ENCODE measurements at places on chromosomes 12 and 14.

DNA sequence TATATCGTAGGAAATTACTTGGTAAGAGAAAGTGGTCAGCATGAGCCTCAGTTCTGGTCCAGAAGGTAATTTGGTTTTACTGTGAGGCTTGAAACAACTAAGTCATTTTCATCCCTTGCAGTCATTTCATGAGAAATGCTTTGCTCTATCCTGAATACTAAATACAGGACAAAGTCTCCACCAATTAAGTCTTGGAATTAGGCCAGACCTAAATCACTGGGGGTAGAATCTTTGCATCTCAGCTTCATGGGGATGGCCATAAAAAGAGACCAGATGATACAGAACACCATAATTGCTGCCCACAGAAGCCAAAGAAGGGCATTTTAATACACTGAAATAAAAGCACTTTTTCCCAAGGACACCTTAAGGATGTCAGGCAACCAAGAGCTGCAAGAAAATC, 277.9 kb upstream of the DCN start:
- DNase-seq, result no peak

DNA sequence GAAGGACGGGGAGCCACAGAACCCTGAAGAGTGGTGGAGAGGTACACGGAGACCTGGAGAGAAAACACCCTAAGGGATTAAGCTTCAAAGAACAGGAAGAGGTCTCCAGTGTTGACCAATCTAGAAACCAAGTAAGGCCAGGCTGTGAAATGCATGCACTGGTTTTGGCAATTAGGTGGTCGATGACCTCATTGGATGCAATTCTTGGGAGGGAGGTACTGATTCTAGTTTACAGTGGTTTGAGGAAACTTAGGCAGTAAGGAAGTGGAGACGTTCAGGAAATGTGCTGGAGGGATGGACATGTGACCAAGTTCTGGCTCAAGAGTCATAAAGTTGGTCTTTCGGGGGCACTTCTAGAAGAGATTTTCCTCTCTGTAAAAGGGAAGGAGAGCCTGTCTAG, 91.3 kb upstream of the CEP83 start:
- DNase-seq, result no peak

DNA sequence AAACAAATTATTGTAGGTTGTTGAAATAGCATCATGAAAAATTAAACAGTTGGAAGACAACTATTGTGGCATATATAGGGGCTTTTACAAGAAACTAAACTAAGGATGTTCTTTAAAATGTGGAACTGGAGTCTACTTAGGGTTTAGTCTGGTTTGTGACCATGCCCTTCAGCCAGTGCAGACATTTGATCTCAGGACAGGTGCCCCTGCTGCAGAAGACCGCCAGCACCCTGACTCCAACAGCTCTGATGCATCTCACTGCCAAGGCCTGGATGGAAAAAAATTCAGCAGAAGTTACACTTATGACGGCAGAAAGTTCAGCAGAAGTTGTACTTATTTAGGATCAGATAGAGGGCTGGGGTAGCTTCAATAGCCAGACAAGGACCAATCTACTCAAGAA, 51.5 kb downstream of the TMEM117 start:
- DNase-seq, result no peak

GRCh38 chr12:66340131-66340530, 37.8 kb downstream of the HELB start:
- no peak for DNase-seq

- DNase-seq, result no peak
Observed at GRCh38 chr12:98793121-98793520, 148.0 kb downstream of the APAF1 start.

DNA sequence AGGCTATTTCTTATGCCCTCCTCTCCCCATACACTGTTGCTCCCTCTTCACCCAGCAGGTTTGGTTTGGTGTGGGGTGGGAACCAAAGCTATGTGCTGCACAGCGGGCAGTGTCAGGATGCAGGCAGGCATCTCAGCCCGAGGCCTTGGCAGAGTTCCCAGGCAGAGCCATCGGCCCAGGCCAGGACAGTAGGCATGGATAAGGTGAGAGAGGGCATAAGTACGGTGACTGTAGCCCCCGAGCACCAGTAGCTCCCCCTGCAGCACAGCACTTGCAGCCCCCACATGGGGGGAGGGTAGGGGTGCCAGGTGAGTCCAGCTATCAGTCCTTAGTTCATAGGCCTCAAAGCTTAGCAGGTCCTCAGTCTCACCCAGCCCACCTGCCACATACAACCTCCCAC, 7.2 kb downstream of the KLHL33 start:
- DNase-seq, result no peak

DNA sequence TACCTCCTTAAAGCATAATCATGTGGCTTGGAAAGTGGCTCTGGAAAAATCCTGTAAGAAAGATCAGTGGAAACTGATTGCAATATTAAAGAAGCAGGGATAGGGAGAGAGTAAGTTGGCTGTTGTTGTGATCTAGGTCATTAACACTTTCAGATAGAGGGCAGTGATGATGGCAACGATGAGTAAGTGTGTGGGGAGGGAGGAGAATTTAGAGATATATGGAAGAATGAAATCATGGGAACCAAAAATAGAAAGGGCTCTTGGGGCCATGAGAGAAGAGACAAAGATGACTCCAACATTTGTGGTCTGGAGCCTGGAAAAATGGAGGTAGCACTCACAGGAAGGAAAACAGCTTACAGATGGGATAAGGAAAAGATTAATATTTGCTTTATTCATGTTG, 23.3 kb downstream of the SNRPF start:
- no peak for DNase-seq

DNA sequence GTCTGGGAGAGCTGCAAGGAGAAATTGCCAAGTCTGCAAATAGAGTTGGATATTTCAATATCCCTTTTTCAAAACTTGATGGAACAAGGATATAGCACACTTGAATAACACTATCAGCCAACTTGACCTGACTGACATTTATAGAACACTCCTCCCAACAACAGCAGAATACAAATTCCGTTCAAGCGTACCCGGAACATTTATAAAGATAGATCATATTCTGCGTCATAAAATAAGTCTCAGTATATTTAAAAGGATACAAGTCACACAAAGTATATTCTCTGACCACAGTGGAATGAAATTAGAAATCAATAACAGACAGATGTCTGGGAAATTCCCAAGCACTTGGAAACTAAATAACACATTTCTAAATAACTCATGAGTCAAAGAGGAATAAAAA, 29.0 kb upstream of the MEG3 start:
- DNase-seq, result no peak

DNA sequence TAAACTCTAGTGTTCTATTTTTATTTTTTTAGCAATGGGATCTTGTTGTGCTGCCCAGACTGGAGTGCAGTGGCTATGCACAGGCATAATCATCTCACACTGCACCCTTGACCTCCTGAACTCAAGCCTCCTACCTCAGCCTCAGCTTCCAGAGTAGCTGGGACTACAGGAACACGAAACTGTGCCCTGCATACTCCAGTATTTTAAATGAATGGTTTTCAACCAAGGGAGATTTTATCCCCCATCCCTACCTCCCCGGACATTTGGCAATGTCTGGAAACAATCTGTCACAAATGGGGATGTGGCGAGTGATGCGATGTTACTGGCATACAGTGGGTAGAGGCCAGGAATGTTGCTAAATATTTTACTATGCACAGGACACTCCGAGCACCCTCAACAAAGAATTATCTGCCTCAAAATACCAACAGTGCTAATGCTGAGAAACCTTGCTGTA, 2.1 kb downstream of the CBX5 start:
- no peak for DNase-seq

GRCh38 chr12:58873496-58873895, 46.8 kb downstream of the LRIG3 start:
- DNase-seq, result no peak

DNA sequence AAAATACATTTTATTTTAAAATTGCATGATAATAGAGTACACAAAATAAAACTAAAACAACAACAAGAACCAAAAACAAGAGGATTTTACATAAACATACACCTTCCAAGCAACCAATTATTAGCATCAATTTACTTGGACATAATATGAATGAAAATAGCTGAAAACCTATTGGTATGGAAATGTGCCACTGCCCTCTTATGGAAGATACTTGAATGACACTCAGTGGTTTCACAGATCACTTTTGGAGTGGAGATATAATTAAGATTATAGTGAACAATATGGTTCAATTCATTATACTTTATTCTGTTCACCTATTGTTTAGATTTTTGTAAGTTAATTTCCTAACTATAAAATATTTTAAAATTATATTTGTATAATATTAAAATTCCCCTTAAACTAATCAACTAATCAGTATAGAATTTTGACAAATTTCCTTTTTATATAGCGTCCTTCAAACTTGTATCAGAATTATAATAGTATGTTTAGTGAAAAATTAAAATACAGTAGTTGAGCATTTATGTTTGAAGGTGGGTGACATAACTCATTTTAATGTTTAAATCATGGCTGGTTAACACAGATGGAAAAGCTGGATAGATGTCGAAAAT, 70.1 kb downstream of the SLC6A15 start:
- no peak for DNase-seq

DNA sequence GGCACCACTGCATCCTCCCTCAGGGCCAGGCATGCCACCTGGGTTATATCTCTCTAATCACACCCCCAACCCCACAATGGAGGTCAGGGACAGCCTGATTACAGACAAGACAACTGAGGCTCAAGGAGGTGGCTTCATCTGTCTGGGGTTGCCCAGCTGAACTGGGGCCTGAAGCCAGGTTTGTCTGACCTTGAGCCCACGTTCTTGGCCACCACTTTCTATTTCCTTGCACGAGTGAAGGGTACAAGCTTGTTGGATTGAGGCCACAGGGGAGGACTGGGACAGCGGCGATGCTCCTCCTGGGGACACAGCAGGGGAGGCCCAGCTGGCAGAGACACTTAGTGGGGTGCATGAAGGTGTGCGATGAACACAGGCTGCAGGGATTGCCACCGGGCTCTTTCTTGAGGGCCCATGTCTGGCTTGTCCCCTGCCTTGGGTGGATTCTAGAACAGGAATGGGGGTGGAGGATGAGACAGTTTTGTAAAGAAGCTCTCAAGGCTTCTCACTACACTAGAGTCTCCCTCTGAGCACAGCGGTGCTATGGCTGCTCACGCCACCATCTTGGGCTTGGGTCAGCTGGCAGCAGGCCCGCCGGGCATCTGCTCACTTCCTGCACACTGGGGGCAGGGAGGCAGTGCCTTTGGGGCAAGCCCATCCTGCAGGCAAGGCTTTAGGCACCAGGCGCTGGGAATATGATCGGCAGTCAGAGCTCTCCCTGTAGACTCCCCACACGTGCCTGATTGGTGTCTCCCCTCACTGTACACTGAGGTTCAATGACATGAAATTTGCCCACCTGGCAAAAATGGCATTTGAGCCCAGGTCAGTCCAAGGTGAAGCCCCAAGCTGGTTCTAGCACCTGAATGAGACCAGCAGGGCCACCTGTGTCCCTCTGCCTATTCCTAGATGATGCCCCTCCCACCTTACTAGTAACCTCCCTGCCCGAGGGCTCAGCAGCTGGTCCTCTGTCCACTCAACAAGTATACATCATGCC, 16.0 kb downstream of the RITA1 start:
- no peak for DNase-seq

GRCh38 chr12:132124766-132125425, 19.2 kb downstream of the DDX51 start:
- DNase-seq, result no peak

- no peak for DNase-seq
Observed at GRCh38 chr14:95664546-95664945, 21.7 kb upstream of the TCL1B start.

DNA sequence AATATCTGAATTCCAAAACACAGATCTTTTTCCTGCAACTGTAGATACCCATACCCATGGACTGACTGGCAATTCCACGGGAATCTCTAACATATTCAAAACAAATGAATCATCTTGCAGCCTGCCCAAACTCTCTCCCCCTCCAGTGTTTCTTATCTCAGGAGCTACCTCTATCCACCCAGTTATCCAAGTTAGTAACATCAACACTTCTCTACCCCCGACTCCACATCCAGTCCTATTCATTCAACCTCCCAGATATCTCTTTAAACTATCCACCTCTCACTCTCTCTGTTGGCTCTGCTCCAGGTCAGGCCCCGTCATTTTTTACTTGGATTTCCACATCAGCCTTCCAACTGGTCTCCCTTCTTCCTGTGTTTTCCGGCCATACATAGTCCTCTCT, 6.7 kb upstream of the KCNH5 start:
- DNase-seq, result no peak

DNA sequence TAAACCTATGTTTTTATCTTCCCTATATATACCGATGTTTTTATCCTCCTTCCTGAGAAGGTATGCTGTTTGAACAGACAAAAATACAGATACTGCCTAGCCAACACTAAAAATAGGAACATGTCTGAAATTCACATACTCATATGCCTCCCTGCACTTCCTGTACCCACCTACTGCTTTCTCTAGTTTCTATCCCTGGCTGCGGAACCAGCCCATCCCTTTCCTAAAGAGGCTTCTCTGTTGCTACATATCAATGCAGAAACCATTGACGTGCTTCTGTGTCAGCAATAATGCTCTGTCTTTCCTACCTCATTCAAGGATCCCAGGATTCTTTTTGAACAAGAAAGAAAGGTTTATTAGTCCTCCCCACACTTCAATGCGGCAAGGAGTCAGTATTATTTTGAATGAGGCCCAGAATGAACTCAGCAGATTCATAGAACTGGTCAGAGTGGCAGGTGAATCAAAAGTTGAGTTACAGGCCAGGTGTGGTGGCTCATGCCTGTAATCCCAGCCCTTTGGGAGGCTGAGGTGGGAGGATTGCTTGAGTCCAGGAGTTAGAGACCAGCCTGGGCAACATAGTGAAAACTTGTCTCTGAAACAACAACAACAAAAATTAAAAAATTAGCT, 67.8 kb upstream of the NAP1L1 start:
- DNase-seq, result no peak

- DNase-seq, result no peak
Observed at GRCh38 chr12:75815756-75816155, 215.8 kb downstream of the PHLDA1 start.

DNA sequence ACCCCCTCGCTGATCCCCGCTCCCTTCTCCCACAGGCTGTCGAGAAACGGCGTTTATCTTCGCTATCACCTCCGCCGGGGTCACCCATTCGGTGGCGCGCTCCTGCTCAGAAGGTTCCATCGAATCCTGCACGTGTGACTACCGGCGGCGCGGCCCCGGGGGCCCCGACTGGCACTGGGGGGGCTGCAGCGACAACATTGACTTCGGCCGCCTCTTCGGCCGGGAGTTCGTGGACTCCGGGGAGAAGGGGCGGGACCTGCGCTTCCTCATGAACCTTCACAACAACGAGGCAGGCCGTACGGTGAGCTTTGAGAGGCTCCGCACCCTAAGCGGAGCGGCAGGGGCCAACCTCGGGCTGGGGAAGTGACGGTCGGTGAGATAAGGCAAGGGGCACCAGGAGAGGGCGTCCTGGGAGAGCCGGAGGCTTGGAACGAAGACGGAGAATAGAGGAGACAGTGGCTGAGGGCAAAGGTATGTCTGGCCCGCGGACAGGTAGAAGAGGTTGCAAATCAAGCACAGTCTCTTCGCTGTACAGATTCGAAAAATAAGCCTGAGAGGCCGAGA, 2.3 kb downstream of the WNT1 start:
- no peak for DNase-seq

GRCh38 chr12:62783881-62784280, 151.1 kb downstream of the PPM1H start:
- DNase-seq, result no peak

GRCh38 chr14:72891666-72892102, 2.2 kb downstream of the DPF3 start:
- no peak for DNase-seq
